ENCODE measurements at places on chromosomes 1 and 21.

DNA sequence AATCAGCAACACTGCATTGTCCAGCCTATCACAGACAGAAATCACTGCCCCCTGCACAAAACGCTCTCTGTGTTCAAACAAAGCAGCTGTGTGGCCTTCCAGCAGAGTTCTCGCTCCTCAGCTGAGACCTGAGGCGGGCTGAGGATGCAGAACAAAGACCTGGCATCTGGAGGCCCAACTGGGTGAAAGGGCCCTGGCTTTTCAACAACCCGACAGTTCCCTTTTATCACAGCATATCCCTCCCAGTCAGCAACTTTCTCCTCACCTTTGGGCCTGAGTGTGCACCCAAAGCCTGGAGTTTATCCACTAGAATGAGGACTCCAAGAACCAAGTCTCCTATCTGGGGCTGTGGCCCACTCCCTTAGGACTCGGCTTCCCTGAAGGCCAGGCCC is 42.6 kb upstream of the A3GALT2 start:
- no peak for DNase-seq

DNA sequence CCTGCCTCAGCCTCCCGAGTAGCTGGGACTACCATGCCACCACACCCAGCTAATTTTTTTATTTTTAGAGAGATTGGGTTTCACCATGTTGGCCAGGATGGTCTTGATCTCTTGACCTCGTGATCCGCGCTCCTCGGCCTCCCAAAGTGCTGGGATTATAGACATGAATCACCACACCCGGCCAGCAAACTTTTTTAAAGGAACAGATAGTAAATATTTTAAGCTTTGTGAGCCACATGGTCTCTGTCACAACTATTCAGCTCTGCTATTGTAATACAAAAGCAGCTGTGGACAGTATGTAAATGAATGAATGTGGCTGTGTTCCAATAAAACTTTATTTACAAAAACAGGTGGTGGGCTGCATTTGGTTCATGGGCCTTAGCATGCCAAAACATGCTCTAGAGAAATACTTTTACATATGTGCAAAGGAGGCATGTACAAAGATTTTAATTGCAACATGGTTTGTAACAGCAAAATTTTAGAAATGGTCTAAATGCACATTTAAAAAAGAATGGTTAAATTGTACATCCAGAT is 47.0 kb downstream of the CDCP2 start:
- no peak for DNase-seq

GRCh38 chr1:228818296-228818695 is 83.0 kb downstream of the RHOU start:
- DNase-seq = no peak

DNA sequence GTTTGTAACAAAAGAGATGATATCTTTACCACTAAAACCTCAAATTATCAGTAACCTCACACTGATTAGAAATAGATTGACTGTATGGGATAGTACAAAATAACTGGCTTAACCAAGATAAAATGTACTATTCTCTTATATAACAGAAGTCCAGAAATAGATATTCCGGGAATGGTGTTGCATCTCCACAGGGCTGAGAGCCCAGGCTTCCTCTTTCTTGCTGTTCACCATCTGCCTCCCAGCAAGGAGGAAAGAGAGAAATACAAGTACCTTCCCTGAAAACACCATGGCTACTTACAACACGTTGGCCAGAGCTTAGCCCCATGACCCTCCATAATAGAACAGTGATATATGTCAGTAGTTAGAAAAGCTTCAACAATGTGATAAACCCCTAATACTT is 47.0 kb upstream of the KCNK1 start:
- DNase-seq = no peak

DNA sequence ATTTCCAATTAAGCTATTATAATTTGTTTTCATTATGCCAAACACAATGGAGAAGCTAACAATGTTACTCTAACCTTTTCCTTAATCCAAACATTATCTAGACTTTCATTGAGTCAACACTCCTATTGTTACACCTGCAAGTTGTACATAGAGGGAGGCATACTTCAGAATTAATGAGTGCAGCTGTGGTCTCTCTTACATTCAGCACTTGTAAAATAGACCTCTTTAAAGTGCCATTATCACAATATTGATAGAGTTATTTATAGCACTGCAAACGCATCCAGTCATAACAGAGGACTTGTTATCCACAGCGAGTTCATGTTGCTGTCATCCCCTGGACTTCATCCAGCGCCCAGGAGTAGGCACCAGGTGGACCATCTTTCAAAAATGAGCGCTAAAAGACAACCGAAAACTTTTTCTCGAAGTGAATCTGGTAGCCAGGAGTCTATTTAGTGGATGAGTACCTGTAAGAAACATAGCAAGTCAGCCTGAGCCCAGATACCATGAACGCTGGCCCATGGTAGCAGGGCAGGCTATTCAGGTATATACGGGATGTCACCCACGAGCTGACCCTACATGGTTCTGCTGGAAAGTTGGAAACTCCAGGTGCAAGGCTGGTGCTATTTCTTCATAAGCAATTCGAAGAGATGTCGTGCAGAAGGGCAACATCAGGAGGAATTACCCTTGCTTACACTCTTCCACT is 70.6 kb upstream of the NFIA start:
- no peak for DNase-seq

- no peak for DNase-seq
Observed at GRCh38 chr1:73813716-73814115, 384.3 kb downstream of the LRRIQ3 start.

DNA sequence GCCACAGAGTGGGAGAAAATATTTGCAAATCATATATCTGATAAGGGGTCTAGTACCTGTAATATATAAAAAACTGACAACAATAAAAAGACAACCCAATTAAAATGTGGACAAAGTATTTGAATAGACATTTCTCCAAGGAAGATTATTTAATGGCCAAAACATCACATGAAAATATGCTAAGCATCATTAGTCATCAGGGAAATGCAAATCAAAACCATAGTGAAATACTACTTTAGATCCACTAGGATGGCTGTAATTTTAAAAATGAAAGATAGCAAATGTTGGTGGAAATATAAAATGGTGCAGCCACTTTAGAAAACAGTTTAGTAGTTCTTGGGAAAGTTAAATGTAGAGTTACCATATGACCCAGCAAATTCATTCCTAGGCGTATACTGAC is 118.7 kb upstream of the KIF26B start:
- DNase-seq = no peak

GRCh38 chr1:170735366-170736263 is 71.7 kb downstream of the PRRX1 start:
- DNase-seq = no peak

Measured in AML-193 (cell line).